ENCODE measurements at places on chromosomes 3 and 15.

- no peak for DNase-seq
Measured at GRCh38 chr3:50162034-50162883, 7.1 kb downstream of the SEMA3F start.

DNA sequence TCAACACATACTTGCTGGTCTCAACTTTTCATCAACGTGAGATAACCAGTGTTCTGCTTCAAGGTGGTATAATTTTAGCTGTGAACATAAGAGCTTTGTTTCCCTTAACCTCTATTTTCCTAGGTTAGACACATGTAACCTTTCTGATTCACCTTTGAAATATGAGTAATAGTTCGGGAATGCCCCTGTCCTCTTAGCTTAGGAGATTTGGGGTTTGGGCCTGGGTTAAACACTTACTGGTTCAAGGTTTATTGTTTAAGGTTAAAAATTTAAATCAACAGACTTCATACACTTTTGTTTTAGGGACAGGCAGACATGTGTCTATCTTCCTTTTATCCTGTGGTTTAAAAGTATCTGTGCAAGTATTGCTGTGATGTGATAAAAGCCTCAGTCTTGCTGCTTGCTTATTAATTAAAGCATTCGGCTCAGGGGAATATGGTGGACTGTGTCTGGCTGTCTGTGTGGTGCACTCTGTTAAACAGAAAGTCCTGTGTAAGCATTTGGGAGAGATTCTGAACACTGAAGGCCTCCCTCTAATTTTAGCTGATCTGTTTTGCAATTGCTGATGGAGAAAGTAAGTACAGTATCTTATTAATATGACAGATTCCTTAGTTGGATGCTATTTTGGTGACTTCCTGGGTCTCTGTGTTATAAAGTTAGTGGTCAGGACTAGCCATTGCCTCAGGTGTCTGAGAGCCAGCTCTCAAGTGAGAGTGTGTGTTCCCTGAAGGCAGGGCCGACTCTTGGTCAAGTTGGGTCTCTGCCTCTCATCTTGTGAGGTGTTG lies 81.8 kb downstream of the USP13 start:
- no peak for DNase-seq

DNA sequence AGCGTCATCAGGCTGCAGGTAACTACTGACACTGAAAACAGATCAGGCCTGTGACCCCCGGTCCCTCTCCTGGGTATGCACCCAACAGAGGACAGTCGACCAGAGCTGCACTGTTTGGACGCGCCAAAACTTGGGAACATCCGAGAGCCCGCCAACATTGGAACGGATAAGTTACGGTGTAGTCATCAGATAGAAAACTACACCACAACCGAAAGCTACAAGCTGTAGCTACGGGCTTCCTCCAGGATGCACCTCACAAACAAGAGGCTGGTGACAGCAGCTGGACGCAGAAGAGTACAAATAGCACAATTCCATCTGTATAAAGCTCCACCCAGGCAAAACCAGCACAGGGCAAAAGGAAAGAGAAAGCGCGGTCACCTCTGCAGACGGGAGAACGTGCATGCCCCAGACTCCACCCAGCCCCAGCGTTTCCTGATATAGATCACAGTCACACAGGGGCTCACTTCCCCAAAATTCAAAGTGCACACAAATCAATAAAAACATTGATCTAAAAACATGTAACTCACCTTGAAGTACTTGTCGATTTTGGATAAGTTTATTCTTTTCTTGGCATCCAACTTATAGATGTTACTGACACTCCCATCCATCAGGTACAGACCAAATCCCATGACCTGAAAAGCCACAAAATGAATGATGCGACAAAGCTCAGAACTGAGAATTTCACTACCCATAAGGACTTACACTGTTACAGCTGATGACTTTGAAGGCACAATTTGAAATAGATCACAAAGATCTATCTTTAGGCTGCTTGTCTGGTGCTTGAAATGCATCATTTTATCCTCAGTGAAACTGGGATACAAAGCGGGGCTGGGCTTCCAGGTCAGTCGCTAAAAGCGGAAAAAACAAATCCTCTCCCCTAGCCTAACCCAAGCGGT lies 43.3 kb downstream of the CYFIP1 start:
- DNase-seq: no peak

GRCh38 chr3:14258906-14259904 lies 80.6 kb downstream of the LSM3 start:
- no peak for DNase-seq

GRCh38 chr3:18234717-18235335 lies 190.3 kb downstream of the SATB1 start:
- no peak for DNase-seq

DNA sequence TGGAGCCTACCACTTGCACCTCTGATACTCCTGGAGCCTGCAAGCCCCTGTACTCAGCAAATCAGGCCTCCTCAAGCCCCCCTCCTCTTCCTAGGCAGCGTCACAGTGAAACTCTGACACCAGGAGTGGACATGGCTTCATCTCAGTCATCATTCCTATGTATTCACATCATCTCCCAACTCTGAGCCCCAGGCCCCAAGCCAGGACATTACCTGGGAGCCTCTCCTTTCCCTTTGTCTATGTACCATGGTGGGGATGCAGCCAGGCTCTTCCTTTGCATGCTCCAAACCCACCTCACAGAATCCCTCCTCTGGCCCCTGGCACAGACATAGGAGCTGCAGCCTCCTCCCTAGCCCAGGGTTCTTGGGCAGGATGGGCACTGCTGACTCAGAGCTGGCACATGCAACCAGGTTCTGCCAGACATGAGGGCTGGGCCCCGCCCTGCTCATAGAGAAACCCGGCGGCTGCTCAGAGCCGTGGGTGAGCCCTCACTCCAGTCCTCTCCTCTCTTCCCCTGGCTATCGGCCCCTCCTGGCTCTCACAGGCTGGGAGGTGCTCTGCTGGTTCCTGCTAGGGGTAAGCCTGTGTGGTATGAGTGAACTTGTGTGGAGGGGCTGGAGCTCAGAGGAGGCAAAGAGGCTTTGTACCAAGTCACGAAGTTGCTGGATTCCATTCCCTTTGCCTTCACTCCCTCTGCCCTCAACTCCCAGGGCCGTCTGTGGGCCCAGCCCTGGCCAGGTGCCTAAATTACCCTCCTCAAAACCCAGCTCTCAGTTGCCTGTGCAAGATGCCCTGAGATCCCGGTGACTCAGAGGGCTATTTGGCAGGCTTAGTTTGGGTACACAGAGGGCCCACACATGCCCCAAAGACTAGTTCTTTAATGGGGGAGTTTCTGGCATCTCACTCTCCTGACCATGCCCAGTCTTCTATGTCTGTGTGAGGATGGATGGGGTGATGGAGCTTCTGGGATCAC lies 1.9 kb upstream of the PLCD1 start:
- DNase-seq: peak; percentile 32

DNA sequence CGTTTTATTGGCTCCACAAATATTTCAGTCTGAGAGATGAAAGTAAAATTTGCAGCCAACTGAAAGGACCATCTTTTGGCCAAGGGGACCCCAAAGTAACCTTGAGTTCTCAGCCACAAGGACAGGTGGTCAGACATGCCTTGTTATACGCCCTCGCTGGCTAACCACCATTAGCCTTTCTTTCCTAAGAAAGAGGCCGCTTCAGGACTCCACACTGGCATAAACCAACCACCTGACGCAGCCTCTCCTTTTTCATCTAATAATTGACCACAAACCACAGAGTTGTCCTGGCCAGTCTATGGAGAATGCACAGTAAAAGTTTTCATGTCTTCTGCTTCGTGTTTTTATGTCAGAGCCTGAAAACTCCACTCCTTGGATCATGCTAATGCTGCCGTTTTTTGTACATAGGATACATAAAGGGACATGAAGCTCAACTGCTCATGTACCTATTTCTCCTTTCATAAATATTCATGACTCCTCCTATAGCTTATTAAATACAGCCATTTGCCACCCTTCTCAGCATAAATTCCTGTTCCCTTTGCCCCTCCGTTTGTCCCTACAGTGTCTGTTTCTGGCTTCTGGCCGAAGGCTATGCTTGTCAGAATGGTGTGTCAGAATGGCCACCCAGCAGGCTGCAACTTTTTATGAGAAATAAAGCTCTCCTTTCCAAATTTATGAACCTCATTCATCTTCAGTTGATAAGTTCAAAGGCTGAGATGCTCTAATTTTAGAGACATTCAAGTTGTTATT lies 374.1 kb upstream of the RBMS3 start:
- no peak for DNase-seq

- DNase-seq: no peak
Measured at GRCh38 chr3:184767377-184767776, 44.6 kb upstream of the VPS8 start.

DNA sequence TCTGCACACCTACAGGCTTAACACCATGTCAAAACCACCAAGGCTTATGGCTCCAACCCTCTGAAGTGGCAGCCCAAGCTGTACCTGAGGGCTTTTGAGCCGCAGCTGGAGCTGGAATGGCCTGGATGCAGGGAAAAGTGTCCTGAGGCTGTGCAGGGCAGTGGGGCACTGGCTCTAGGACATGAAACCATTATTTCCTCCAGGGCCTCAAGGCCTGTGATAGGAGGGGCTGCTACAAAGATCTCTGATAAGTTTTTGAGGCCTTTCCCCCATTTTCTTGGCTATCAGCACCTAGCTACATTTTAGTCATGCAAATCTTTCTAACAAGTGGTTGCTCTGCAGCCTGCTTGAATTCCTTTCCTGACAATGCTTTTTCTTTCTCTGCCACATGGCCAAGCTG lies 37.6 kb downstream of the SPATA16 start:
- no peak for DNase-seq

DNA sequence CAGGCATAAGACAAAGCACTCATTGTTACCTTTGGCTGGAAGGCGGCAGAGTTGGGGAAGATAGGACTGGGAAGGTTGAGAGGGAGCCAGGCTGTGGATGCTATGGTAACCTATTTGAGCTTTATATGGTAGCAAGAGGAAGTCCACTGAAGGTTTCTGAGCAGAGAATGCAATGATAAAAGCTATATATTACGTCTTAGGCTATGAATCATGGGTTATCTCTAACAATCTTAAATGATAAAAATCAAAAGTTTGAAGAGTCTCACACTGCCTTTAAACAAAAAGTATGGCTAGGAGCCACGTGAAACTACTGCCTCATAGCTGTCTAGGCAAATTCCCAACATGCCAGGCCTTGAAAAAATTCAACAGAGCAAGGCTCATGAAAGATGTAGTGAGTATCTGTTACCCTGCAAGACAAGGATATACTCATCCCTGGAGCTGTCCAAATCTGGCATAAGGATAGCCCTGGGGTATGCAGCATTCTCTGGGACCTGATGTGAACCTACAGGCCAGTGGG lies 4.1 kb downstream of the P3H2 start:
- no peak for DNase-seq

DNA sequence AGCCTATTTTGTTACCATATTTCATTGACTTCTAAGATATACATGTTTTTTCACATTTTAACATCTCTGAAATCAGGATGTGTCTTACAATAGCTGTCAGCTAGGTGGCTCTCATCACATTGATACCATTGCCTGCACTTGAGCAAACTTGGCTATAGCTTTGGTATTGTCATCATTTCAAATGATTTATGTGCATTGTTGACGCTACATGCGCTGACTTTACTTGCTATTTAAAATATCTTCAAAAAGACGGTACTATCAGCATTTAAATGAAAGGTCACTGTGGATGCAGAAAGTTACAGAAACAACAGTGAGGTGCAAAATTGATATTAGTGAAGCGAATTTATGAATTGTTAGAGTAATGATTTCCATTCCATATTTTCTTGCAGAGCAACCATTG lies 54.0 kb upstream of the ABHD2 start:
- no peak for DNase-seq

DNA sequence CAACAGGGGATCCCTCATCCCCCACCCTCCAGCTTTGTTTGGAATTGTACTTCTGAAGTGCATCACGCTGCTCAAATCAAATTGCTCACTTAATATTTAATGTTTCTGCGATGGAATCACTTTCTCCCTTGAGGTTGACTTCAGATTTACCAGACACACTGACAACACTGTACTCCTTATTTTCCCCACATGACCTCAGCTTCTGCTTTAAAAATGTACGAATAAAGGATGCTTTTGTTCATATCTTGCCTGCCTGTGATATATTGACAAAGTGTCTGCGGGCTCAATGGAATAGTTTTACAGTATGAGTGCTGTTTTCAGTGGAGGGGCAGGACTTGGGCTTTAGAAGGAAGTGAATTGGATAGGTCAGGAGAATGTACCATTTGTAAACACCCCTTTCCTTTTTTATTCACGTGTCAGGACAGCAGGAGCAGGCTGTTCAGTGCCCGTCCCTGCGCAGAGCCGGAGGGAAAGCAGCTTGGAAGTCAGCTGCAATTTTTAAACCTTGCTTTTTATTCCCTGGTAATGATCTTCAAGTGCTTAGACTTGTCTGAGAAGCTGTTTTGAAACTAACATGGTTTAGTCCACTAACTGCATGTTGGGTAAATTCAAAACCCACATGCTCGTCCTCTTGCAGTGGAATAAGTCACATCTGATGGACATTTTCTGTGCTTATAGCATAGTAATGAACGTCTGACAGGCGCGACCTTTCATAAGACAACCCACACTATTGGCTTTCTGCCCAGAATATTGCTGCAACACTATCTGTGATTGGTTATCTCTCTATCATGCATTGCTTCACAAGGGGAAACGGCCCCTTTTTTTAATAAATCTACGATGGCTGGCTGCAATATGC lies 29.9 kb downstream of the MBNL1 start:
- peak; percentile 37 for DNase-seq

DNA sequence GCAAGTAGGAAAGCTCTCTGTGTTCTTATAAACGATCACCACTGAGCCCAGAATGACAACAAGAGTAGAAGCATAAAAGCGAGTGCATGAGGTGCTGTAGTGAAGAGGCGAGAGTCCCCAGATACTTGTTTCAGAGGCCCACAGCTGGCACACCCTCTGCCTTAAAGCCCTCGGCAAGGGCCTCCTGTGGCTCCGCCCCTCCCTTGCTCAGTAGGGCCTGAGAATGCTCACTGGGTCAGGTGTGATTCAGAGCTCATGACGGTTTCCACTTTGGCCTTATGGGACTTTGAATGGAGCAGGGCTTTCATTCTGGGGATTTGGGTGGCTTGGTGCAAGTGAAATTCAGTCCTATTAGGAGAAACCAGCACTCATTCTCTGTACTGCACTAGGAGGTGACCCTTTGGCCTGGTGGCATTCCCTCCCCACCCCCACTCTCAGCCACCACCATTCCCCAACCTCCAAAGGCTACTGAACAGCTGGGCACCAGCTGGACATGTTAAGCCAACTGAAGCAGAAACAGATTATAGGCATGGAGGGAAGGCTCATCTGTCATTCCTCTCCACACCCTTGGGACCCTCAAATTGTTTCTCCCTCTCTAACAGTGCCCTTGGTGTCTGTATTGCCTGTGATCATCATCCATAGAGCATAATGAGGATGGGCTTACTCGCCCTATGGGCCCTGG lies 109.6 kb upstream of the CTDSPL start:
- no peak for DNase-seq

DNA sequence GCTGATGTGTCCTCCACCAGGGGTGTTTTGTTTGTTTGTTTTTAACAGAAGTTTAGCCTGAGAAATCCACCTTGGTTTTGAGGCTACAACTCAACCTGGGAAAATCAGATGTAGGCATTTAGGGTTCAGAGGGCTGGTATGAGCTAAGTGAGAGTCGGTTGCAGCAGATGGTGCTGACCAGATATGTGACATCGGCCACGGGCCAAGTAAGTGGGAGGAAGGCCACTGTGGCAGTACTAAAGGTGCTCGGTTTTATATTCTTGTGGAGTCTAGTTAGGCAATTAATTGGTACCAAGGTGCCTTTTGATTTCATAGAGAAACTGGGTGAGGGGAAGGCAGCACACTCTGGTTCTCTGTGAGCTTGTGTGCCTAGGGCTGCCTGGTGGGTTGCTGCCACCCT lies 10.5 kb downstream of the MTMR14 start:
- no peak for DNase-seq
